ENCODE measurements at places on chromosomes 12 and 14. TPM values are rescaled to one million over a fixed set of nuclear protein-coding genes. Genes with fewer than 3 reads are reported as not detected.

Gene KRT75
- not detected for total RNA-seq

GRCh38 chr12:24937553-24938244 lies 11.2 kb downstream of the BCAT1 start:
- DNase-seq: no peak
- no peak overlapping the region for H3K27ac ChIP-seq
- H3K27me3 ChIP-seq: no peaks in the 10 kb centered on the region
- H3K36me3 ChIP-seq: no peaks in the 10 kb centered on the region
- no peak overlapping the region for H3K4me3 ChIP-seq

- no peaks in the 10 kb centered on the region for H3K36me3 ChIP-seq
- peaks cover 36% of the 10 kb centered on the region for H3K27me3 ChIP-seq
- H3K27ac ChIP-seq: no peak within 1 kb of the TSS
- peak; percentile 90 for DNase-seq
- peak within 1 kb of the TSS; percentile 70 for H3K4me3 ChIP-seq
Measured at GRCh38 chr12:5945071-5946008, at the start of gene ANO2. TSS of gene ANO2 (minus strand) at chr12:5945259. CDS start at chr12:5945217, 42 bp downstream.

- peaks cover 9% of the 10 kb centered on the region for H3K4me1 ChIP-seq
- peak; percentile 14 for DNase-seq
- no peaks in the 10 kb centered on the region for H3K27me3 ChIP-seq
Measured at GRCh38 chr12:27123642-27124041, 41.3 kb upstream of the C12orf71 start.

Gene CEBPE
- not detected for total RNA-seq

DNA sequence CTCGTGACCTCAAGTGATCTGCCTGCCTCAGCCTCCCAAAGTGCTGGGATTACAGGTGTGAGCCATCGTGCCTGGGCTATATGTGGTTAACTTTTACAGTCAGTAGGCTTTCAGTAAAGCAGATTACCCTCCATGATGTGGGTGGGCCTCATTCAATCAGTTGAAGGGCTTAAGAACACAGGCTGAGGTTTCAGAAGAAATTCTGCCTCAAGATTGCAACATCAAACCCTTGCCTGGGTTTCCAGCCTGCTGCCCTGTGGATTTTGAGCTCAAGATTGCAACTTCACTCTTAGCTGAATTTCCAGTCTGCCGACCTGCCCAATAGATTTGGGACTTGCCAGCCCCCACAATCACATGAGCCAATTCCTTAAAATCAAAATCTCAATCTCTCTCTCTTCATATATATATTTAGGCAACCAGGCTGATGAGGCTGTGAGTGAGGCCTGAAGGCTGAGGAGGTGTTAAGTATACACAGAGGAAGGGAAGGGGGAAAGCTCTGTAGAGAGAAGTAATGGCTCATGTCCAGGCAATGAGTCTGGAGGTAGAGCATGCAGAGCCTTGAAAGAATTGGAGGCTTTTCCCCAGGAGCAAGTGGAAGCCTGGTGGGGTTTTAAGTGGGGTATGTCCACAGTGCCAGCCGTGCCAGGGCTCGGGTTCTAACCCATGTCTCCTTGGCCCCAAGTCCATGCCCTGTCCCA lies 33.3 kb upstream of the ACTN1 start:
- H3K4me3 ChIP-seq: no peak overlapping the region
- no peaks in the 10 kb centered on the region for H3K27me3 ChIP-seq
- no peak overlapping the region for H3K27ac ChIP-seq
- peaks cover 6% of the 10 kb centered on the region for H3K4me1 ChIP-seq
- H3K36me3 ChIP-seq: no peaks in the 10 kb centered on the region

Gene PLXNC1
- 13.4 TPM for total RNA-seq

Gene GUCY2C
- total RNA-seq: not detected

All from neural progenitor cell (in vitro differentiated cells).